Epithelial cell of esophagus (primary cell): ENCODE measurements at places on chromosomes 3 and 15.

GRCh38 chr3:270688-271087, 74.1 kb downstream of the CHL1 start:
- no peak for DNase-seq

- DNase-seq = no peak
Measured at GRCh38 chr3:46845397-46845859, 17.8 kb downstream of the MYL3 start.

- DNase-seq = peak; percentile 46
Measured at GRCh38 chr3:175312791-175313190, 453.7 kb downstream of the NAALADL2 start.

GRCh38 chr15:88419830-88420229, 47.4 kb downstream of the MRPL46 start:
- peak; percentile 10 for DNase-seq

DNA sequence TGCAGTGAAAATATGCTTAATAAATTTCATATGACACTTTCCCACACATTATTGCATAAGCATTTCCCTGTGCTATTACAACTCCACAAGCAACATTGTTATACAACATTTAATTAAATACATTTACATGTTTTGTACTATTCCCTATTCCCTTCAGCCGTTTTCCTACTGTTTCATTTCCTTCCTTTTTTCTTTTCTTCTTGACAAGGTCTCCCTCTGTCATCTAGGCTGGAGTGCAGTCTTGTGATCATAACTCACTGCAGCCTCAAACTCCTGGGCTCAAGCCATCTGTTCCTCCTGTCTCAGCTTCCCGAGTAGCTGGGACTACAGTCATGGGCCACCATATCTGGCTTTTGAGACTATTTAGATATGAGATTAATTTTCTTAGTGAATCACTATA, 254.7 kb downstream of the NFKBIZ start:
- DNase-seq = no peak

DNA sequence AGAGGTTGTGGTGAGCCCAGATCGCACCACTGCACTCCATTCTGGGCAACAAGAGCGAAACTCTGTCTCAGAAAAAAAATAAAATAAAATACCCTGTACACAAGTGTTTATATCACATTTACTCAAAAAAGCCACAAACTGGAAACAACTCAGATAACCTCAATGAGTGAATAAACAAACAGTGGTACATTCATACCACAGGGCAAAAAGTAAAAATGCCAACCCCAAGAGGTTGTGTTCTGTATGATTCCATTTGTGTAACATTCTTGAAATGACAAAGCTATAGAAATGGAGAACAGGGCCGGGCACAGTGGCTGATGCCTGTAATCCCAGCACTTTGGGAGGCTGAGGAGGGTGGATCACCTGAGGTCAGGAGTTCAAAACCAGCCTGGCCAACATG, 12.9 kb downstream of the EDC3 start:
- DNase-seq = no peak

DNA sequence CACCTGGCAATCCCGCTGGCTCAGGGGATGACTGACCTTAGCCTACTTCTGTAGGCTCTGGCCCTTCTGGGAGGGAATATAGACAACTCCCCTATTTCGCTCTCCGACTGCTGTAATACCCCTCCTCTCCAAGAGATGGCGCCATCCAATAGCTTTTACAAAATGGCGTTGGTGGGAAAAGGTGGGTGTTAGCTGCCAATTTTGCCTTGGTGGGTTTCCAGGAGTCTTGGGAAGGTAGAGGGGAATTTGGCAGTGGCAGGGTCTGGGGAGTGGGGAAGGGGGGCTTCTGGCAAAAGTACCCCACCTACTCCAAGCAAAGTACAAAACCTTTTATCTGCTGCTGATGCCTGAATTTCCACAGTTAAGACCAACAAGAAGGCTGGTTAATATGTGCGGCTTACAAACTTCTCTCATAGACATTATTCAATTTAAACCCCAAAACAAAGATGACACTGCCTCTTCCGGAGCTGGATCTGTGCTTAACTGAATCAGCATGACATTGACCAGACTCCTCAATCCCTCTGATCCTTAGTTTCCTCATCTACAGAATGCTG, 62.1 kb downstream of the RASGRF1 start:
- DNase-seq = peak; percentile 48

DNA sequence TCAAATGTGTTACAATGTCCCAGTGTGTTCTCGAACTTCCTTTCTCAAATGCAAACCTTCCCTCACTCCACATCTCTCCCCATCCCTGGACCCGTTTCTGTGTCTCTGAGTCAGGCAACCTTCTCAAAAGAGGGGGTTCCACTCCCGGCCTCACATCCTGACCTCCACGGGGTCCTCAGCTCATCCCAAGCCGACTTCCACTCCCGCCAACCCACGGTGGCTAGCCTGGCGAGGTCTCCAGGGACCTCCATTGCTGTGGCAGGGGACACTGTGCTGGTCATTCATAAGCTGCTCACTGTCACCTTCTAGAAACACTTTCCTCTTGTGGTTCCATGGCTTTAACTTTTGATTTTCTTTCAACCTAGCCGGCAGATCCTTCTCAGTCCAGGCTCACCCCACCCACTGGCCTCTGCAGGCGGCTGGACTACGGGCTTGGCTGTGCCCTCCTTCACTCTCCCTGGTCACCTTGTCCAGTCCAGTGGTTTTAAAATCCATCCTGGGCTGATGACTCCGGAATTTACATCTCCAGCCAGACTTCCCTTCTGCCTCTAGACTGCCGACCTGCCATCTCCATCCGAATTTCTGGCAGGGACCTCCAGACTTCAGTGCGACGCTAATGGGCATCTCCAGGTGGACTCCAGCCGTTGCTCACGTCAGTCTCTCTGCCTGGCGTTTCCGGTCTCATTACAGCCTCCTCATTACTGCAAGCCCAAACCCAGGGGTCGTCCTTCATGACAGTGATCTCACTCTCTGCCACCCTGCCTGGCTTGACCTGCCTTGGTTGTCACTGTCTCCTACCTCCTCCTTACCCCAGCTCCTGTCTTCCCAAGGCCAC, 20.0 kb downstream of the ABTB1 start:
- no peak for DNase-seq

DNA sequence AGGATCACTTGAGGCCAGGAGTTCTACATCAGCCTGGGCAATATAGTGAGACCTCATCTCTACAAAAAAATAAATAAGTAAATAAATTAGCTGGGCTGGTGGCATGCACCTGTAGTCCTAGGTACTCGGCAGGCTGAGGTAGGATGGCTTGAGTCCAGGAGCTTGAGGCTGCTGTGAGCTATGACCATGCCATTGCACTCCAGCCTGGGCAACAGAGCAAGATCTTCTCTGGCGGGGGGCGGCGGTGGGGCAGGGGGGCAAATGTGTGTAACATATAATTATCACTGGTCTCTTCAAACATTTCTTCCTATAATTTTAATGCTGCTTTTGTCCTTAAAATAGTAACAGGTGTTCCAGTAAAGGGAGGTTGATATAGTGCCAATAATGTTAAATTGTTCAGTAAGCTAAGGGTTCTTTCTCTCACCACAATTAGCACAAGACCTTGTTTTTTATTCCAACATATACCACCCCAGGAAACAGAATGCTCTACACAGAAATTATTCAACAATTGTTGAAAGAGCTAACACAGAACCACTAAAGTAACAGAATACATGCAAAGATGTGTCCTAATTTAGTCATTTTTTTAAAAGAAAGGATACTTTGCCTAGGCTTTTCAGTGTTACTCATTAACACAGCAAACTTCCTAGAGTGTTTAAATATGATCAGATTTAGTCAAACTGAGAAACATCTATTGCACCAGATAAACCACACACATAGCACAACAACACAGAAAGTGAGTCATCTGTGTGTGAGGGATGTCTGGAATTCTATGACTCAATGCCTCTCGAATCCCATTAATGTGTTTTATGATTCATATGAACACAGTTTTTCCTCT, 29.1 kb downstream of the ANKRD28 start:
- DNase-seq = peak; percentile 95

- no peak for DNase-seq
Measured at GRCh38 chr15:83999396-84000135, 236.0 kb upstream of the GOLGA6L4 start.

DNA sequence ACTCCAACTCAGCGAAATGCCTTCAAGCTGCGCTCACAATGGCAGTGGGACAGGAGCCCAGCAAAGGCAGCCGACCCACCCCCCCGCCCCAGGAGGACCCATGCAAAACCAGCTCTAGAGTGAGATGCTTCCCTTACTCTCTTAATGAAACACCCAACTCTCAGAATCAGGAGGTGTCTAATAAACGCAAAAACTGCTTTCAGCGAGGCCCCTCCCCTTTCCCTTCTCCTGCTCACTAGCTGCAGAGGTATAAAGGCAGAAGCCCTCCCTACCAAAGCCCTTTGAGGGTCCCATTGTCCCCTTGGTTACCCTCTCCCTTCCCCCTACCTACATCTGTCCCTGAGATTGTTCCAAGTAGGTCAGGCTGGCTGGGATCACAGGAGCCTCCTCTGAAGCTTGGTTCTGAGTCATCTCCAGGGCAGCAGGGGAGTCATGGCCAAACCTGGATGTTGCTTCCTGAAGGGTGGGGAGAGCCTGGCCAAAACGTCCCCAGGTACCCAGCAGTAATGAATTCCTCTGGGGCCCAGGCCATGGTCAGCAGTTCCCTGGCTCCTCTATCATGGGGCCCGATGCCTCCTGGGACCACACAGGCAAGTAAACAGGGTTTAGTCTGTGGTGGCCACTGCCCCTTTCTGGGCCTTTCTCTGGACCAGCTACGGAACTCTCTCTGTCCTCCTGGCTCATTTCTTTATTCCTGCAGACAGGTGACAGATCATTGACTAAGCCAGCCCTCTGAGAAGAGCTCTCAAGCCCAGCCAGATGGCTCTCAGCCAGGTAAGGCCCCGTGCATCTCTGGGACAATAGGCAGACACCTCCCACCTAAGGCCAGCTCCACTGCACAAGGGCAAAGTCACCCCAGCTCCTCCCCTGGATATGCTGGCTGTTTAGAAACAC, 8.6 kb downstream of the KLHL25 start:
- peak; percentile 77 for DNase-seq

GRCh38 chr3:39147711-39148434, 5.5 kb downstream of the CSRNP1 start:
- peak; percentile 55 for DNase-seq

DNA sequence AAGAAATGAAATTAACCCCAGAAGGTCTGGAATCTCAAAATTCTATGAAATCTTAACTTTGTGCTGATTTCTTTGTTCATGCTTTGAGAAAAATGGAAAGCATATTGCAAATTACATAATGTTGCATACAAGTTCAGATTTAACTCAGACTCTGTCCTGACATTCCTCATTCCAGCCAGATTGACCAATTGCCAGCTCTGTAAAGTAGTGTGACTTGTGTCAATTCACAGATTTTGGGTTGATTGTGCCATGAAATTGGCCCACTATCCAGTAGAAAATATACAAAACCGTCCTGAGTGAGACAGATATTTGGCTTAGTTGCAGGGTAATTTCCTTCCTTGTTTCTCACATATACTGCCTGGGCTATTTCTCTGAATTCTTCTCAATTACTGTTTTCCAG, 1312.6 kb downstream of the ROBO1 start:
- no peak for DNase-seq

GRCh38 chr3:102348904-102349303, 85.9 kb upstream of the ZPLD1 start:
- DNase-seq = no peak

GRCh38 chr3:178519701-178520100, 16.5 kb upstream of the KCNMB2 start:
- DNase-seq = no peak

DNA sequence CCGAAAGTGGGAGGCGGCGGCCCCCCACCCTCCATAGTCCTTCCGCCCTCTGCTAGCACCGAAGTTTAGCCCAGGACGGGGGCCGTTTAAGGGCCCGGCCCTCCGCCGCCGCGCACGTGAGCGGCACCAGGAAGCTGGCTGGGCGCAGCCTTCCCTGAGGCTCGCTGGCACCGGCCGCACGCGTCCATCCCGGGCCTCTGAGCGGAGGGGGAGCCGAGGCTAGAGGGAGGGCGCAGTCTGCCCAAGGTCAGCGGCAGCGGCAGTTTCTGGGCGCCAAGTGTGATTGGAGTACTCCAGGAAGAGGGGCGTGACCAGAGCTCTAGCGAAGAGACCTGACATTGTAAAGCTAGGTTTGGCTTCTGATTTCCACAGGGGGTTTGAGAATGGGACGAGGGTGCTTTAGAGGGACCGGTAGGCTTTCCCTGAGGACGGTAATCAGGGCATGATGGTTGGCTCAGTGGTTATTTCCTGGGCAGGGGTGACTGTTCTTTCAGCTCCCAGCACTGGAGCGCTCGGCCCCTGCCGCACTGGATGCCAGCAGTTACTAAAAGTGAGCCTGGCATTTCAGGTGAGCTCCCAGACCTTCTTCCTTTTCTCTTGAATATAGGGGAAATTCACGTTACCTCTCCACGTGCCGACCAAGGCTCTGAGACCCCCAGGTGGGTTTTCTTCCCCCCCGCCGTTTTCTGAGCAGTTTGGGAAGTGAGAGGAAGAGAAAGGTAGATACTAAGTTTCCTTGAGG, 853 bp downstream of the TEX264 start:
- peak; percentile 55 for DNase-seq

DNA sequence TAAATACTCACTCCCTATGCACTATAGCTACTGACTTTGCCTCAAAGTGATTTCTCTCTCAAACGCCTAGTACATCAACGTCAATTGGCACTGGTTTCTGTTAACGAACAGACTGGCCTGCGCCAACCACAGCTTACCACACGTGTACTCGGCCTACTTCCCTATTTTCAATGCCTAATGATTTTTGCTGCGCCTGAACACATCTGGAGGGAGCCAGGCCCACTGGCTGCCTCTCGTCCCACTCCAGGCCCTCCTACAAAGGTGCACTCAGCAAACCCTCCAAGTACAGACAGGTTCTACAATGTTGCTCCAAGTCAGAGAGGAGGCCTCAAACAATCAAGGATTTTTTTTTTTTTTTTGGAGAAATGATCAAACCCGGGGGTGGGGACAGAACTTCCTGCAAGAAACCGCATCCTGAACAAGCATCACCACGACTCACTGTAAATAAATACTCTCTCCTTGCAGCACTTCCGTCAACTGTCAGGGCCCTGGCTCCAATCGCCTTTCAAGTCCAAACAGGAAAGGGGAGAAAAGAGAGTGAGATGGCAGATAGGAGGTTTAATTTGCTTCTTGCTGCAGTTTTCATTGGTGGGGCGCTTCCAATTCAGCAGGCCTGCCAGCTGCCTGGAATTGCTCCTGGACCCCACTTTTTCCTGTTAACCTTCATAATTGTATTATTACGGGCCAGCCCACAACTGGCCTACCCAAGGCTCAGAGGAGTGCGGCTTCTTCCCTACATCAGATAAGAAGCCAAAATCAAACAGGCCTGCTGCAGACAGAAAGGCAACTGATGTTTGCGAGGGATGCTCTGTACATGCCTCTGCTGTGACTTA, 139.3 kb downstream of the FOXP1 start:
- DNase-seq = peak; percentile 98

- no peak for DNase-seq
Measured at GRCh38 chr3:133888726-133889340, 6.8 kb downstream of the RAB6B start.

DNA sequence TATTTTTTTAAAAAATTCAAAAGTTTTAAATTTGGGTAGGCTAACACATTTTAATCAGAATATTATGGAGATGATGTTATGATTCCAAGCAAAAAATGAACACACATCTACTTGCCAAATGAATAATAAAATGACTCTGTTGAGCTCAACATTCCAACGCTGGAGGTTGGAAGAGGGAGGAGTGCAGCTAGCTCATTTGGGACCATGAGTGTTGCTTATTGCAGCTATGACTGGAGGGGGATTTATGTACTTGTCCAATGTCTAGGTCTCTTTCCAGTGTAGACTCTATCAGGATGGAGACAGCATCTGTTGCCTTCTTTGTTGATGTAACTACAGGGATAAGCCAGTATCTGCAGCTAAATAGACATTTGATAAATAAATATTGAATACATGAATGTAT, 310.6 kb downstream of the CACNA2D3 start:
- DNase-seq = no peak

- no peak for DNase-seq
Measured at GRCh38 chr3:72355168-72355567, 493.1 kb downstream of the SHQ1 start.
